ENCODE measurements at places on chromosomes 16 and 17.
A peak's percentile ranks its signal among the peaks of the same experiment; 100 is the strongest.

DNA sequence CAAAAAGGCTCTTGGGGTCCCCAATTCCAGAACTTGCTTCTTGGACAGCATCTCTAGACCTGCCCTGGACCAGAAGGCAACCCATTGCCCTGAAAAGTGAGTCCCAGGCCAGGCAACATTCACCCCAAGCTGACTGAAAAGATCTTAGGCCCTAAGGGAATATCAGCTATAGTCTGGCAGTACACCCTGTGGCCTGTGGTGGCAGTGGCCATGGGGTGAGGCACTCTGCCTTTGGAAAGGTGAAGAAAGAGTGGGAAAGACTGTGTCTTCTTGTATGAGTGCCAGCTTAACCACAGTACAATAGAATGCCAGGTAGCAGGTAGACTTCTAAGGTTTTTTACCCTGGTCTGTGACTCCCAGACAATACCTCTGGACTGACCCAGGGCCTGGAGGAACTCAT lies 564.5 kb downstream of the CDH8 start:
- DNase-seq, result no peak

GRCh38 chr16:71354156-71354555 lies 4.4 kb upstream of the CALB2 start:
- no peak for DNase-seq

GRCh38 chr16:83403761-83404160 lies 404.0 kb upstream of the HSBP1 start:
- DNase-seq, result peak; percentile 85

DNA sequence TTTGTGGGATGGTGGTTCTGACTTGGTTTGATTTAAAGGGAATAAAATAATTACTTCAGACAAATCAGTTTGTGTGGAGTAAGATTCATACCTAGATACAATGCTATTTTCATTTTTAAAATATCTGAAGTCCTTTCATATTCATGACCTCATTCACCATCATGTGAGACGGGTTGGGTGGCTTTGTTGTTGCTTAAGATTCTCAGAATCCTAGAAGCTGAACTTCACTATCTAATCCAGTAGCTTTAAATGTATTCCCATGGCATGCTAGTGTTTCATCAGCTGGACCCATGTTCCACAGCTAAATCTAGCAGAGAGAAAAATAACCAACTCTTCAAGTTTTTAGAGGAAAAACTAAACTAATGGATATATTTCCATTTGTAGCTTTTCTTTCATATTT lies 2.7 kb upstream of the AMFR start:
- no peak for DNase-seq

- DNase-seq, result peak; percentile 93
These were observed 16.0 kb upstream of the RASD1 start for GRCh38 chr17:17511881-17512858.

DNA sequence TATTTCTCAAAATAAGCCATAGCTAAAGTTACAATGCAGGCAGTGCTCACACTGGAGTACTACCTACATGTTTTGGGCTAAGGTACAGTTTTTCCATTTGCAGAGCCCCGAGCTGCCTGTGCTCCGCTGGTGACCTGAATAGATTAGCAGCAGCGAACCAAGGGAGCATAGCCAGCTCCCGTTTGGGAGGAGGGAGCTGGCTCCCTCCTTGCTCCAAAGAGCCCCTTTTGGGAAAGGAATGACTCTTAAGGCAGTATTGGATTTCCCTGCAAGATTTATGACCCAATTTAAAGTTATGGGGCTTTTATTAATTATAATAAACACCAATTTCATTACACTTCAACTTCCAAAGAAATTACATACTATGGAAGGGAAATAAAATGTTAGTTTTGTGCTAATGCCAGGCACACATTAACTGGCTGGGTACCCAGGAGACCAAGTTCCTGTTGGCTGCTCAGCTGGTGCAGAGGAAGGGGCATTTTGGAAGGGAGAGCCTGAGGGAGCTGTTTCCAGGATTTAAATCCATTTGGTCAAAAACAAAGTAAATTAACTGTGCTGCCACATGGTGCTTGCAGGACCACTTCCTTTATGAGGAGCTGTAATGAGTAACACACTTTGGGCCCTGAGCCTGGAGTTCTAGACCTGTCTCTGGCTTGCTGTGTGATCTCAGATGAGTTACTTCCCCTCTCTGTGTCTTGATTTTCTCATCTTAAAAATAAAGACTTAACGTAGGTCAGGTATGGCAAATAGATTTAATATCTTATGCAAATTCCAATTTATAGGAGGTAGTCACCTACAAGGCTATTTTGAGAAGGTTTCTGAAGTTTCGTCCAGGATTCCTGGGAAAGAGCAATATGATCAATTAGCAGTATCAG lies 362.1 kb upstream of the CCL2 start:
- DNase-seq, result no peak

GRCh38 chr16:75222271-75222783 lies 3.5 kb downstream of the CTRB1 start:
- DNase-seq, result no peak

GRCh38 chr17:2849327-2849670 lies 53.1 kb downstream of the RAP1GAP2 start:
- DNase-seq, result no peak

- DNase-seq, result peak; percentile 76
These were observed 201.0 kb upstream of the NLRP1 start for GRCh38 chr17:5785338-5785737.

- no peak for DNase-seq
These were observed 29.6 kb upstream of the MRC2 start for GRCh38 chr17:62597920-62598319.

GRCh38 chr16:14462811-14463210 lies 167.2 kb downstream of the PARN start:
- peak; percentile 29 for DNase-seq

- no peak for DNase-seq
These were observed 14.7 kb upstream of the RPTOR start for GRCh38 chr17:80529904-80530292.

- DNase-seq, result no peak
These were observed 25.7 kb downstream of the SPACA3 start for GRCh38 chr17:33017366-33017765.

DNA sequence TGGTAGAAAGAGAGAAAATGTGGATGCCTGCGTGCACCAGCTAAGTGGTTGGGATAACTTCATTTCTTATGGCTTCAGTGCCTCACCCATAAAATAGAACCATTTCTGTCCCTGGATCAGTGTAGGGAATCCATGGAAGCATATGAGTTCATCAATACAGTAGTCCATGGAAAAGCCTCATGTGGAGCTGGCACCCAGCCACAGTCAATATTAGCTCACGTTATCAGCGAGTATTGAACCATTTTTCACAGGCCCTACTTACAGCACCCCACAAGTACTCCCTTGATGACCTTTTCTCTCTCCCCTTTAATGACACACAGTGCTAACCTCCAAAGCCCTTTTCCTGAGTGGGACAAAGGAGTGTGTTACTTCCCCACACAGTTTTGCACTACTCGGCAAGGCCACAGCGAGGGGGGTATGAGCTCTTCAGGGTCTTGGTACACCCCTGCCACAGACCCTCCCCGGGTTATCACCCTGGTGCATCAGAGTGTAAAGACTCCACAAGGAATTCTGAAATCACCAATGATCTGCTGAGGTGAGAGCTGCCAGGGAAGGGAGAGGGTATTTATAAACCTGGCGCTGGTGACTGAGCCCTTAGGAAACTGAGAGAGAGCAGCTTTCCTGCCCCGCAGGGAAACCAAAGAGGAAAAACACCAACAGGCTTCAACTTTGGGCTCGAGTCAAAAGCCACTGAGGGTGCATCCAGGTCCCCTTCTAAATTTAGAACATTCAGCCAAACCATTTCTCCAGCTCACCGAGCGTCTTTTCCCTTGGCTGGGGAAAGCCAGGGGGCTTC lies 36.9 kb downstream of the DYNLRB2 start:
- no peak for DNase-seq

- DNase-seq, result peak; percentile 77
These were observed 11.7 kb downstream of the SLC7A6OS start for GRCh38 chr16:68298907-68299561.

GRCh38 chr16:72246423-72246822 lies 74.5 kb upstream of the PMFBP1 start:
- DNase-seq, result no peak

GRCh38 chr16:3149630-3150345 lies 15.0 kb downstream of the ZNF213 start:
- DNase-seq, result peak; percentile 42

Data from IMR-90 (cell line).